ENCODE measurements at places on chromosomes 16 and 17.

DNA sequence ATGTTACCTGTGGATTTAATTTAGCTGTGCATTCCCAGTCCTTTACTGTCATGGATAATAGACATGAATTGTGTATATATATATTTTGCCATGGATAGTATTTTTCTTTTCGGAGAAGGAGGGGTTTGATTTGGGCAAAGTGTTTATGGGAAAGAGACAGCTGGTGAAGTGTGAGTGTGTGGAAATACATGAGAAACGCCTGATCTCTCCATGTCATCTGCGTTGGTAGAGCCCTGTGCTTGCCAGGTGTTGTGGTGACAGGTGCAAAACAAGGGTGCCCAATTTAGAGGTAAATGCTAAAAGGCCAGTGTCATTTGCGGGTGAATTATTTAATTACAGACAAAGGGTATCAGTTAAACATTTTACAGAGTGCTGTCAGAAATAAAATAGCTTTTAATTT is 23.4 kb downstream of the NDEL1 start:
- no peak for DNase-seq

- peak; percentile 10 for DNase-seq
Observed at GRCh38 chr17:53749178-53749577, 73.5 kb upstream of the KIF2B start.

DNA sequence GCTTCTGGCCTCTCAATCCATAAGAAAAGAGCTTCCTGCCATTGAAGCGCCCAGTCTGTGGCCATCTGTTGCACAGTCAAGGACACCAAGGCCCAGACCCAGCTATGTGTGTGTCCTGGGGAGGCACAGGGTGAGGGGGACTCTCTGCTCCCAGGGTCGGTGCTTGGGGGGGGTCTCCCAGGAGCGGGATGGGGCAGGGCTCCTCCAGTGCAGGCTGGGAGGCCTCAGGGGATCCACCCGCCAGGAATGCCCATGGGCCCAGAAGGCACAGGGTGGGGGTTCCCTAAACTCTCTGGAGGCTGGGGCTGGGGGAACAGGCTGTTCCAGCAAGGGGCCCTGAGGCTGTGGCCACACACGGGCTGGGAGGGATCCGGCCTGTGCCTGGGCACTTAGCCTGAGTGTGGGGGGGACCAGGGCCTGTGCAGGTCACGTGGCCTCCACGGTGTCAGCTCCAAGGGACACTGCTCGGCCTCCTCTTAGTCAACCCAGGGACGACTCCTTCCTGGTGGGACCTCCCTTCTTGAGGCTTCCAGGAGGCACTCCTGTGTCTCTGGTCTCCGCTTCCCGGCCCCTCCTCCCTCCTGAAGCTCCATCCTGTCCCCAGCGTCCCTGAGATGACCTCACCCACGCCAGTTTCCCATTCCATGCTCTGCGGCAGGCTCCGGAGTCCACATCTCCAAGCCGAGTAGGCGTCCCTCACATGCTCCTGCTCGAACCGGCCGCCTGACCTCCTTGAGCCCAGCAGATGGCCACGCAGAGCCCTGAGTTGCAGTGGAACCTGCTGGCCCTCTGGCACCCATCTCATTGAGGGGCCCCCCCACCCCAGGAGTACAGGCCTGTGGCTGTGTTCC is 23.1 kb upstream of the BAHCC1 start:
- DNase-seq: peak; percentile 68

DNA sequence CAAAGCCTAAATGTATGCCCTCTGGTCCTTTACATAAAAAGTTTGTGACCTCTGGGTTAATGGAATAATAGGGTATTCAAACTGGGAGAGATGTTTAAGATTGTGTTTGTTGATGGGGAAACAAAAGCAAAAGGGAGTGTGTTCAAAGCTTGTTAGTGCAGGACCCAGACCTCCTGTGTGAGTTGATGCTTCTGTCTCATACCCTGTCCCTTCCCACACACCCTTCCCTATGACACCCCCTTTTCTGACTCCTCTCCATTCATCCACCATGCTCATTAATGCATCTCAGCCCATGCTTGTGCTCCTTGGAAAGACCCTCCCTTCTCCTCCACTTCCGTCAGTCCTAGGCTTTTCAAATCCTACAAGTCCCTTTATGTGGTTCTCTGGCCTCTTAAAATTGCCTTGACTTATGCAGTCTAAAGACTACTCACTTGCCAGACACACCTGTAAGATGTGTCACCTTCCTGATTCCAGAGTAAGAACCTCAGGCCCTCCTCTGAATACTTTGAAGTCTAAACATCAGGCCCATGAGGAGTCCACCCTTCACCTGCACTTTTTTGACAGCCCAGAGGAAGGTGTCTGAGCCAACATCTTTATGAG is 128.0 kb upstream of the CACNG5 start:
- no peak for DNase-seq

GRCh38 chr16:59356709-59357108 is 622.6 kb upstream of the GOT2 start:
- DNase-seq: no peak

DNA sequence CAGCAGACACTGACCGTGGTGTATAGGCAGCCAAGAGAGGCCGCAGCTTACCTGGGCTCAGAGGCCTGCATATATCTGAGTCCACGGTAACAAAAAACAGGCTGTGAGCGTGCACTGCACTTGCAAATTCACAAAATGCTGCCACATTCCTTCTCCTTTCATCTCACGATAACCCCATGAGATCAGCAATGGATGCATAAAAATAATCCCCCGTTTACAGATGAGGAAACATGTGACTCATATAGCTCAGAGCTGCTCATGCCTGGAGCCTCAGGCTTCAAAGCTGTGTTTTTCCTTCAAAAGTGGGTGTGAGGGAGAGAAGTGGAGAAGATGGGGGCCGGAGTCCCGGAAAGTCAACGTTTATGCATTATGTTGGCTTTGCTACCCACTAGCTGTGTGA is 118.3 kb upstream of the FOXF1 start:
- peak; percentile 84 for DNase-seq

GRCh38 chr16:46808997-46809396 is 22.0 kb downstream of the C16orf87 start:
- no peak for DNase-seq

GRCh38 chr17:79543531-79543930 is 67.3 kb downstream of the RBFOX3 start:
- DNase-seq: no peak

DNA sequence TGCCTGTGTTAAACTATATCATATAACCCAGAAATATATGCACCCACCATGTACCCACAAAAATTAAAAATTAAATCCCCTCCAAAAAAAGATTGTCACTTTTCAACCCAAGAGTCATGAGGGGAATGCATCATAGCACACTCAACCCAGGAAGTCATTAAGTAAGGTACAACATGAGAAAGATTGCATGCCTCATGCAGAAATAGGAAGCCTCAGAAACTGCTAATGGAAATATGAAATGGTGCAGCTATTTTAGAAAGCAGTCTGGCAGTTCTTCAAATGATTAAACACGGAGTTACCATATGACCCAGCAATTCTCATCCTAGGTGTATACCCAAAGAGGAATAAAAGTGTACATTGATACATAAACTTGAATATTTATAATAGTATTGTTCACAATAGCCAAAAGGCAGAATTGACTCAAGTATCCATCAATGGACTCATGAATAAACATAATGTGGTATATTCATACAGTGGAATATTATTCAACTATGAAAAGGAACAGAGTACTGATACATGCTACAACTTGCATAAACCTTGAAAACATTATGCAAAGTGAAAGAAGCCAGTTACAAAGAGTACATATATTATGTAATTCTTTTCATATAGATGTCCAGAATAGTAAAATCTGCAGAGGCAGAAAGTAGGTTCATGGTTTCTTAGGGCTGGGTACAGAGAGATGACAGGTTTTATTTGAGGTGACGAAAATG is 70.4 kb downstream of the TMEM100 start:
- DNase-seq: no peak

- no peak for DNase-seq
Observed at GRCh38 chr17:8975091-8975725, 9.7 kb upstream of the PIK3R5 start.

DNA sequence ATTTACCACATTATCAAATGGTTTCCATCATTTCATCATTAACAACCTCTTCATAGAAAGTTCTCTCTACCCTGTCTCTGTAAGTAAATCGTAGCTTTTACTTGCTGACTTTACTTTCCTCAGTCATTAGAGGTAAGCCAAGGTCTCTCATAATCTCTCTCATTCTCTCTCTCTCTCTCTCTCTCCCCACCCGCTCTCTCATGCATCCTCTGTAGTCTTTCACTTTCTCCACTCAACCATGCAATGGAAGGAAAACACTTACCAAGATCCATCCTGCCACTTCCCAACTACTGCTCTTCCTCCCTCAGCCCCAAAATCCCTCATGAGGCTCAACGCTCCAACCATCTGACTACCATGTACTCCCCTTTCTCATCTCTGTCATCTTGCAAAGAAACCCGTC is 6.1 kb downstream of the CEP112 start:
- DNase-seq: no peak

GRCh38 chr16:53545433-53545832 is 42.4 kb upstream of the AKTIP start:
- no peak for DNase-seq

- DNase-seq: no peak
Observed at GRCh38 chr16:90040152-90041023, 21.1 kb upstream of the DBNDD1 start.

- DNase-seq: no peak
Observed at GRCh38 chr16:79573884-79574283, 26.7 kb downstream of the MAF start.

DNA sequence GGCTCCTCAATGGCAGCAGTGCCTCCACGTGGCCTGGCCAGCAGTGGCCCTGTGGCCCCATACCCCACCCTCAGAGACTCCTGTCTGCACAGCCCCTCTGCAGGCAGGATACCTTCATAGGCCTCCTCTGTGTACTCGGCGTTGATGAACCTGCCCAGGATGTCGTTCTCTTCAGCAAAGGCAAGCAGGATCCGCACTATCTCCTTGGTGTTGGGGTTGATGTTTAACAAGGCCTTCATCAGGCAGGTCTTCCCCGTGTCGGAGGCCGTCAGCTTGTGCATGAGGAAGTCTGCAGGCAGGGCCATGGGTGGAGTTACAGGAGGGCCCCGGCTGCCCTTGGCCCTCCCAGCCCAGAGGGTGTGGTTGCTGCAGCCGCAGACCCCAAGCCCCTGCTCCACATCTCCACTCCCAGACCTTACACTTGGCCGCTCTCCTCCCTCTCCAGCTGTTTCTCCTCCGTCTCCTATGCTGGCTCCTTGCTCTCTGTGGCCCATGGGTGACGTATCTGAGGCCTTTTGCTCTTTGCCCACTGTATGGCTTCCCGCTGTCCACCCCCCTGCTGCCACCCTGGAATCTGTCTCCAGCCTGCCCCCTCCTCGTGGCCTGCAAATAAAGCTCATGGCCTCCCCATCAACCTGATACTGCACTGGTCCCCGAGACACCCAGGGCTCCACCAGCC is 15.1 kb downstream of the TRPV3 start:
- DNase-seq: no peak

DNA sequence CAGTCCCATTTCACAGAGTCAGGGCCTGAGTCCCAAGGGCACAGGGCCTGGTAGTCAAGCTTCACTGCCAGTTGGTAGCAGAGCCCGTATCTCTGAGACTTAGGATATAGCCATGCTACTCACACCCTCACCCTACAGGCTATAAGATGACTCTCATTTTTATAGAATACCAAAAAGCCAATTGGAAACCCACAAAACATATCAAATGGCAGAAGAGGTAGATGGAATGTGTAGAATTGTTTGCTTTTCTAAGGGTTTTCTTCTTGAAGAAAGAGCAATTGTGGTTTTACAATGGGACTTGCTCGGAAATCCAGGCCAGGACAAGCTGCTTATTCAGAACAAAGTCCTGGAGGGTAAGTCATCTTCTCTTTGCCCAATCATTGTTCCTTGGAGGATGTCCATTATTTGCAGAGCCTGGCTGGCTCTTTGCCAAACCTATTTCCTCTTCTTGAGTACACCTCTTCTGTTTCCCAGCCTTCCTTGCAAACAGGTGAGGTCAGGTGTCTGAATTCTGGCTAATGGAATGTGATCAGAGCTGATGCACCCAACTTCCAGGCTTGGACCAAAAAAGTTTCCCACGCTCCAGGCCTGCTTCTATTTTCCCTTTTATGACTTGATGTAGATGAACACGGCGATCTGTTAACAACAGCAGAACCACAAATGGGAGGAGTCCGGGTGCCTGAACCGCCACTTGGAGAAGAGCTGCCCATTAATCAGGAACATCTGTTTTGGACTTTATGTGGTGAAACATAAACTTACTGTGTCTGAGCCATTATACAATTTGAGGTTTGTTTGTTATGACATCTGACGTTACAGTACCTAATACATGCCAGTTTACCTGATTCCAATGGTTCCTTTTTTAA is 16.9 kb upstream of the CCL22 start:
- peak; percentile 94 for DNase-seq

- no peak for DNase-seq
Observed at GRCh38 chr16:3216263-3216640, 18.7 kb downstream of the ZNF200 start.

DNA sequence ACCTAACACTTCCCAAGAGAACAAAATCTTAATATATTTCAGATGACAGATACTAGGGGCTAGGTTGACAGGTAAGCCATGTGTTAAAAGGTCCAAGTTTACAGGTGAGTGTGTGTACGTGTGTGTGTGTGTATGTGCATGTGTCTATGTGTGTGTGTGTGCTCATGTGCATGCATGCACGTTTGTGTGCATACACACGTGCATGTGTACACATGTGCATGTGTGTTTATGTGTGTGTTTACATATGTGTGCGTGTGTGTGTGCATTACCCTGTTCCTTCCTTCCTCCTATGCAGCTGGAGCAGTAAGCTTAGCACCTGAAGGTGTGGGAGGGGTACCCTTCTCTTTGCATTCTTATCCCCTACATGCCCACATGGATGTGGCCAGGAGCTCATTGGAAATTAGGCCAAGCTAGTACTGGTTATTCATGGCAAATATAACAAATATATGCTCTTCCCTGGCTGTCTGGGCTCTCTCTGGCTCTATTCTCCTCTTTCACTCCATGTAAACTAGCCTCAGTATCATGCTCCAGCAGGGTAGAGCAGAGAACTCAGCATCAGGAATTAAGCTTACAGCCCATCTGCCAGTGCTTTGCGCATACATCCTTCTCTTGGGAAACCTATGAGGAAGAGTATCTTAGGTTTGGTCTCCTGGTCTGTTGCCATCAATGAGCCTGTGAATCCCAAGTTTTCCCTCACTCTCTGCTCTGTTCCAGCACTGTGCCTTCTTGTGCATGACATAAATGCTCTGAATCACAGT is 258.0 kb upstream of the MYOCD start:
- no peak for DNase-seq

DNA sequence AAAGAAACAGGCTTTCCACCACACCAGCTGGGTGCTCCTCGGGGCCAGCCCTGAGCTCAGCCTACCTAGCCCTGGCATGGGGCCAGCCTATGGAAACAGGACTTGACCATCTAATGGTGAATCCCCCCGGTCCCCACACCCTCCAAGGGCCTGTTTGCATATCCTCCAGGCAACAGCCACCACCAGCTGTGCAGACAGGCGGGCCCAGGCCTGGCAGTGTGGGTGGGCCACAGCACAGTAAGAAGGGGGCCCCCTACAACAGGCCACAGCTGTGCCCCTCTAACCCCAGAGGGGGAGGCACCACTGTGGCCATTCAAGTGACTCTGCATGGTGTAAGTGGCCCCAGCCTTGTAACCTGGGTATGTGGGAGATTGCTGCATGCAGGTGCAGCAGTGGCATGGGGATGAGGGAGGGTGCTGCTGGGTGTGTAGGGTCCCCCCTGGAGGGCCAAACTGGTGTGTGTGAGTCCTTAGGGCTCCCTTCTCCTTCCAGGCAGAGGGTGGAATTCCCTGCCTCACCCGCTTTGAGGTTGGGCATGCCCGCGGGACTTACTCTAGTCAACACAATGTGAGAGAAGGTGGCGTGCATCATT is 148.2 kb downstream of the C16orf78 start:
- DNase-seq: no peak

All from GM23248 (cell line).